ENCODE measurements at places on chromosomes 5 and 9. TPM values are rescaled to one million over a fixed set of nuclear protein-coding genes. Genes with fewer than 3 reads are reported as not detected.

The BTNL8 gene
- total RNA-seq = not detected

The IFNA21 gene
- not detected for total RNA-seq

The TAF1L gene
- not detected for total RNA-seq

The QRFP gene
- not detected for total RNA-seq
